ENCODE measurements at places on chromosomes 12 and 14.

DNA sequence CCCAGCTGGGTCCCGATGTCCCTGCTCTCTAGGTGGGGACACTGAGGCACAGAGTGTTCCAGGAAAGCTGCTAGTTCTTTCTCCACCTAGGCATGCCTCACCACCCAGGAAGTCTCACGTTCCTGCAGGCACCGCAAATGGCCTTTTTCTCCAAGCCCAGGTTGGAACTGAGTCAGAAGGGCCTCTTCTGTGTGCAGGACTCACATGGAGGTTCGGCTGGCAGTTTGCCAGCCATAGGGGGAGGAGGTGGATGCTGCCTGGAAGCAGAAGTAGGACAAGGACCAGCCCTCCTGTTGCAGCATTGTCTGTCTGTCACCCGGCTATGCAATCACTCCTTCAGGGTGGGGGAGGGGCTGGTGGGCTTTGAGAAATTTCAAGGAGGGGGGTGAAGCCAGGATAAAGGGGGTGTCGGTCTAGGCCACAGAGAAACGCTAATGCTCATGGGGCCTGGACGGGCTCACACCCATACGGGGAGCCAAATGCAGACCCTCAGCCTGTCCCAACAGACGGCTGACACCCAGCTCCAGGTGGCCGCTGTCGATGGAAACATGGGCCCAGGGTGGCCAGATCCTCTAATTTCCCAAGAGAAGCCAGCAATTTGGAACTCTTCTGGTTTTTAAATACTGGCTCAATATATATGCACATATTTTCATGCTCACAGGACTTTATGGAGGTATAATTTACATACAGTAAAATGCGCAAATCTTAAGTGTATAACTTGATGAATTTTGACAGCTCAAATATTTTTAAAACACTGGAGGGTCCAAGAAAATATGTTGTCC is 120.5 kb downstream of the PHETA1 start:
- no peak for DNase-seq

GRCh38 chr12:110077800-110078199 is 29.5 kb upstream of the C12orf76 start:
- DNase-seq: no peak

DNA sequence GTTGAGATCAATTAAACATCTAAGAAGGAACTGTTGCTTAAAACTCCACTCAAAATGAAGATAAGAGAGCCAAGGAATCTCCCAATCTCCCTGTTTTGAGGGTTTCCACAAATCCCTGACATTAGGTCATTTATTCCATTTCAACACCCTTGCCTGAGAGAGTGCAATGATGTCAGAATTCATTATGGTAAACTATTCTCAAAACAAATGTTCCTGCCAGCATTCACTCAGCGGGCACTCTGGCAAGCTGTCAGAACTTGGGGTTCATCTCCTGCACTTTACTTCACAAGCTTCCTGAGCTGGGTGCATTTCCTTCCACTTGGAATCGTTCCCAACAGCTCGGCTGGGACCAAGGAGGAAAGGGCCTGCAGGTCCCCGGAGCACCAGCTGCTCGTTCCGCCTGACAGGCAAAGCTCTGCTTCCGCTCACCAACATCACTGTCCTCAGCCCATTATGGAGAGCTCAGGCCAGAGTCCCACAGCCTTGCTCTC is 117.8 kb downstream of the TTC7B start:
- no peak for DNase-seq

DNA sequence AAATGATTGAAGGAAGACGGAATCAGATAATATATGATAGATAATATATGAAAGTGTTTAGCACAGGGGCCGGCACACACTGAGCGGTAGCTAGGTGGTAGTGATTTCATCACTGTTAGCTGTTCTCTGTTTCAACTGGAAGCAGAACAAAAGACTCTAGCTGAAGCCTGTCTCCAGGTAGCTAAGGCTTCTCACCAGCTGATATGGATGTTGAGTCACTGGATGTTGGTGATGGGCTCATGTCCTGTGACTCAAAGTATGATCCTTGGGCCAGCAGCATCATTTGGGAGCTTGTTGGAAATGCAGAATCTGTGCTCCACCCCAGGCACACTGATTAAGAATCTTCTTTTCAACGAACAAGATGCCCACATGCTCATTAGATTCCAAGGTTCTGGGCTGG is 21.7 kb upstream of the KCNA5 start:
- no peak for DNase-seq

GRCh38 chr12:122318607-122319605 is 52.6 kb upstream of the VPS33A start:
- DNase-seq: no peak

DNA sequence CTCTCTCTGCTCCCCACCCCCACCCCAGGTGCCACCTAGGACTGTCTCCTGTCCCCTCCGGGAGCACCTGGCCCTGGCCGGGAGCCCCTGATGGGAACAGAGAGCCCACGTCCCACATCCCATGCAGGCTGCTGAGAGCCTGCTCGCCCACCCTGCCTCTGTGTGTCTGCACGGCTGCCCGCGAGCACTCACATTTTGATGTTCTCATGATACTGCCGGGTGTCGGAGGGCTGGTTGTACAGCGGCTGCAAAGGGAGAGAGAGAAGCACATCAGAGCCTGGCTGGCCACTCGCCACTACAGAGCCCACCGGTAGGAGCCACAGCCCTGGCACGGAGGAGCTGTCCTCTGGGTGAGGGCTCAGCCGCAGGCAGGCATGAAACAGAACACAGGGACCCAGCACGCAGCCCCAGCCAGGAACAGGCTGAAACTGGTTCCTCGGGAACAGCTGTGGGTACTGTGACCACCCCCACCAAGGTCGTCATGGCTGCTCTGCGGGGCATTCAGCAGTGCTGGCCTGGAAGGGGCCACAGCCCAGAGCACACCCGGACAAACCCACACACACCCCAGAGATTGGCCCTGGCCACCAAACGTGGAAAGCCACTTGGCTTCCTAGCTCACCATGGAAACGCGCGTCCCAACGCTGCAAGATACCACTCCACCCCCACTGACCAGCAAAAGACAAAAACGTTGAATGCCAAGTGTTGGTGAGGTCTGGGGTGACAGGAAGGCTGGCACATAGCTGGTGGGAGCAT is 117.6 kb downstream of the NCOR2 start:
- DNase-seq: no peak

- DNase-seq: no peak
These were observed 12.5 kb upstream of the MAP4K5 start for GRCh38 chr14:50544911-50545310.

DNA sequence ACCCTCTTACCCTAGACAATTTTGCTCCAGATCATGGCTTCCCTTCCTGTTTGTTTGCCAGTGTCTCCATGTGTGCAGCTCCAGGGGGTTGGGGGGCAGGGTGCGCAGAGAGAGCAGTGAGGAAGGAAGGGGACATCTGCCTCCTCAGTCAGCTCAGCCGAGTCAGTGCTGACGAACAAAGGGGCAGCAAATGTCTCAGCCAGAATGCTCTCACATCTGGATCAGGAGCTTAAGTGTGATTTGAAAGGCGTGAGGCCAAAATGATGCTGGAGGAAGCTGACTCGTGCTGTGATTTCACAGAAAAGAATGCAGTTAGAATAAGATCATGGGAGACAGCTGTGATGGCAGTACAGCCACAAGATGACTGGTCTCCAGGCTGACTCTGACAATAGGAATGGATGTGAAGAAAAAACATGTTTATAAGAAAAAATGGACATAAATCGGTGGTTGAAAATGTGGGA is 27.1 kb upstream of the CDK17 start:
- no peak for DNase-seq

DNA sequence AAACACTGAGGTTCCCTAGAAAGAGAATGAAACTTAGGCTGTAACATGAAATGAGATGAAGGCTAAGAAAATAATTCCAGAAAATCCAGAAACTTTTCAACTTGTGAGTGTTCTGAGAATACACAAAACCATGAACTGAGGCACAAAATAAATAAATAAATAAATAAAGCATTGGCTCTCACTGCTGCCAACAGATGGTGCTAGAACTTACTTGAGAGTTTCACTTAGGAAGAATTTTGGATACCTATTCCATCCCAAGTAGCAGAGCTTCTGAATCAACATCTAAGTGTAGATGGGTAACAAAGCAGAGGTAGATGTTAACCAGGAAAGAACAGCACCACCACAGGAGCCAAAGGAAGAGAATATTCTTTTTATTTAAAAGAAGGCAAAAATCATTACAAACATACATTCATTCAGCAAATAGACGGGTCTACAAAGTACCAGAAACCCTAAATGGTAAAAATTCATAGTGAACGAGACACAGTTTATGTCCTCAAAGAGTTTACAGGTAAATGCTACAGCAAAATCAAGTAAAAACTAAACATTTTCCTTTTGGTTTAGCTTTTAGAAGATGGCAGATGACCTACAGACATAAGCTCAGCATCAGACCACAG is 16.7 kb downstream of the EPS8 start:
- DNase-seq: no peak

GRCh38 chr14:99701260-99701659 is 17.2 kb downstream of the CYP46A1 start:
- DNase-seq: no peak

DNA sequence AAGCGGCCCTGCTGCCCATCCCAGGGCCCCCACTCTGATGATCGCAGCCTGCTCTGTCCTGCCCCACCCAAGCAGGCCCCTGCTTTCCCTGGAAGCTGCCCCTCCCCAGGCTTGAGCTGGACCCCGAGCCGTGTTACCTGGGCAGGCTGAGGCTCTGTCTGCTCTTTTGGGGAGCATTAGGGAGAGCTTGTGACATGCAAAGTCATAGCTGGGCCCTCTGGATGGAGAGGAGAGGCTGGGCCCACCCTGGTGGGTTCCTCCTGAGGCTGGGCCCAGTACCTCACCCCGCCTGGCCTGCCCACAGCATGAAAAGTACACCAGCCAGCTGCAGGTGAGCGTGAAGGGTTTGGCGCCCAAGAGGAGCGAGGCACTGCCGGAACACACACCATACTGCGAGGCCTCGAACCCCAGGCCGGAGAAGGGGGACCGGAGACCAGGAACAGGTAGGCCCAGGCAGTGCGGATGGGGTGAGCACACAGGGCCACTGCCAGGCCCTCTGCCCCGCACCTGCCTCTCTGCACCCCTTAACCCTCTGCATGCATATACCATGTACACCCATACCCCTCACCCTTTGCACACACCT is 15.0 kb downstream of the CEP170B start:
- no peak for DNase-seq

- no peak for DNase-seq
These were observed 34.9 kb downstream of the GNS start for GRCh38 chr12:64724201-64724745.

- DNase-seq: no peak
These were observed 87.5 kb downstream of the PLXNC1 start for GRCh38 chr12:94235848-94236247.

GRCh38 chr14:60632257-60632656 is 17.0 kb downstream of the SIX1 start:
- DNase-seq: no peak

DNA sequence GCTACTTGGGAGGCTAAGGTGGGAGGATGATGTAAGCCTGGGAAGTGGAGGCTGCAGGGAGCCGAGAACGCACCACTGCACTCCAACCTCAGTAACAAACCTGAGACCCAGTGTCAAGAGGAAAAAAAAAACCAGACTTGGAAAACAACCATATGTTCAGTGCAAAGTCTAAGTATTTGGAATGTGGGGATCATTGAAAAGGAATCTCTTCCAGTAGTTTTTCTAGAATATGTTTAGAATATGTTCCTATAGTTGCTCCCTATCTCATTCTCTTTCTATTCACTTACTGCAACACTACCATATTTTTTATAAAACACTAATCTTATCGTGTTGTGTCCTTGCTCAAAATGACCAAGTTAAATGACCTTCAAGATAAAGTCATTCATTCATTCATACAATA is 423.5 kb upstream of the SOX5 start:
- DNase-seq: no peak

DNA sequence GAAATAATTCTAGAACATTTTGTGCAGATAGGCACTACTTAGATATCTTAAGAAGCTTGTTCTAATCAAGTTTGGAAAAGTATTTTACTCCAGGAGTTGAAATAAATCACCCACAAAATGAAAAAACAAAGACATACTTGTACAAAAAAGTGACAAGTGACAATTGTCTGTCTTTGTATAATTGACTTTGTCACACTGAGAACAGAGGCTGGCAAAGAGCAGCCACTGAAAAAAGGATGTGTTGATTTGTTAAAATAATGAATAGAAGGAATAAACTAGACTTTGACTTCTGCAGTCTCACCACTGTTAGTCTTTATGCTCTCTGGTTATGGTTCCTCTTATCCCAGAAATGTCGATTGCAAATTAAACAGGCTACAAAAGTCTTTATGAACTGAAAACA is 77.6 kb downstream of the PTPRR start:
- no peak for DNase-seq

DNA sequence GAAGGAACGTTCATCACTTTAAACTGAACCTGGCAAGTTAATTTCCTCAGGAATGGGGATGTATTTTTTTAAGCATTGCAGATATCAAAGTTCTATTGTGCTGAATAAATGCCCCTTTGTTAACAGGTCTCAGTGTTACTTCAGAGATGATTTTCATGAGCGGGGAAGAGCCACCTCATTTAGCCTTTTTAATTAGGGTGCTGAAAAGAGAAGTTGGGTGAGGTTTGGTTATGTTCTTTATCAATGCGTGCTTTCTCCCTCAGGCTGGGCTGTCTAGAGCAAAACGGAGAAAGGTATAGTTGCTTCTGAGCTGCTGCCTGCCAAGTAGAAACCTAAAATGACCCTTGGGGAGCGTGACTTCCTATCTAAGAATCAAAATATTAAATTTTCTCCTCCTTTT is 8.0 kb upstream of the HIP1R start:
- DNase-seq: no peak

DNA sequence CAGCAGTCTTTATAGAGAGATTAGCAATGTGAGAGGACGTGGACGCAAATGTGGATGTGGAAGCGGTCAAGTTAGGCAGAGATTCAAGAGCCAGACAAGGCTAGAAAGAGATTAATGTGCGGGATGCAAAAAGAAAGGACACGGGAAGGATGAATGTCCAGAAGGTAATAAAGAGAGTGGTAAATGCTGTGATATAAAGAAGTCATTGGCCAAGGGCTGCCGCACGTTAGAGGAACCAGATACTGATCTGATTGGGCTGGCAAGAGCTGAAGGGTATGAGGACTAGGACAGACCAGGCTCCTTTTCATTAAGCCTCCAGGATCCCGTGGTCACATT is 59.5 kb downstream of the DHRS2 start:
- DNase-seq: no peak

DNA sequence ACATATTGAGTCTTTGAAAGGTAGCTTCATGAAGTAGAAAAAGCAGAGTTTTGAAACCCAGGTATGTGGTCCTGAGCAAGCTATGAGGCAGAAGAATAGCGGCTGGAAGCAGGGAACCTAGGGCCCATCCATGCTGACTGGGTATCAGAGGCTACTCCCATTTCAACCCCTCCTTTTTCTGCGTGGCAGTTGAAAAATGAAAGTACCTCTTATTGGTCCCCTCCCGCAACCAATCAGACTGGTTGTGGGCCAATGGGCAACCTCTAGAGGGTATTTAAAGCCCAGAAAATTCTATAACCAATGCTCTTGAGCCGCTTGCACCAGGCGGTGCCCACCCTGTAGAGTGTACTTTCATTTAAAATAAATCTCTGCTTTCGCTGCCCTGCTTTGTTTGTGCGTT is 1.6 kb upstream of the SNRPF start:
- no peak for DNase-seq
